ENCODE measurements at places on chromosomes 5 and 9. TPM values are rescaled to one million over a fixed set of nuclear protein-coding genes. Genes with fewer than 3 reads are reported as not detected.

The POLR3G gene
- not detected for total RNA-seq

The FGF1 gene
- not detected for total RNA-seq

The FAM219A gene
- total RNA-seq, result 18.9 TPM

The ROPN1L gene
- total RNA-seq, result 10.4 TPM

- H3K27me3 ChIP-seq, result no peaks in the 10 kb centered on the region
- no peak for DNase-seq
- H3K4me1 ChIP-seq, result no peaks in the 10 kb centered on the region
- no peak overlapping the region for H3K4me3 ChIP-seq
- no peaks in the 10 kb centered on the region for H3K36me3 ChIP-seq
- no peak overlapping the region for H3K27ac ChIP-seq
Measured at GRCh38 chr9:132488626-132489025, 78.6 kb downstream of the CFAP77 start.

DNA sequence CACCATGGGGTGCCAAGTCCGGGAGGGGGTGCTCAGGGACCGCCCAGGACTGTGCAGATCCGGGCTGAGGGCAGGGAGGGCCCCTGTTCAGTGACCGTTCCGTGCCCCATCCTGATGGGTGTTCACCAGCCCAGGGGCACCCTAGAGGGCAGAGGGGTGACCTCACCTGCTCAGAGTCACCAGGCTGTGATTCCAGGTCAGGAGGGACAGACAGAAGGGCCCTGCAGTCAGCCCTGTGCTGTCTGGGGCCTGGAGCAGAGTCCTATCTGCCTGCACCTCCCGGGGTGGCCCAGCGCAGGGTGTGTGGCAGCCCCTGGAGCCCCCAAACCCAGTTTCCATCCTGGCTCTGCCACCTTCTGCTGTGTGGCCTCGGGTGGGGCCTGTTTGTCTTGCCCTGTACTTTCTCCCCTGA is 241.9 kb downstream of the PBX3 start:
- H3K4me1 ChIP-seq, result no peaks in the 10 kb centered on the region
- no peak overlapping the region for H3K4me3 ChIP-seq
- no peak overlapping the region for H3K27ac ChIP-seq
- no peaks in the 10 kb centered on the region for H3K27me3 ChIP-seq
- no peak for DNase-seq

- H3K36me3 ChIP-seq, result no peaks in the 10 kb centered on the region
- peaks cover 17% of the 10 kb centered on the region for H3K4me1 ChIP-seq
- no peaks in the 10 kb centered on the region for H3K27me3 ChIP-seq
Measured at GRCh38 chr9:96383165-96383942, at the start of gene SLC35D2. SLC35D2 (minus strand) TSS chr9:96383711; CDS start chr9:96383634, 77 bp downstream.

DNA sequence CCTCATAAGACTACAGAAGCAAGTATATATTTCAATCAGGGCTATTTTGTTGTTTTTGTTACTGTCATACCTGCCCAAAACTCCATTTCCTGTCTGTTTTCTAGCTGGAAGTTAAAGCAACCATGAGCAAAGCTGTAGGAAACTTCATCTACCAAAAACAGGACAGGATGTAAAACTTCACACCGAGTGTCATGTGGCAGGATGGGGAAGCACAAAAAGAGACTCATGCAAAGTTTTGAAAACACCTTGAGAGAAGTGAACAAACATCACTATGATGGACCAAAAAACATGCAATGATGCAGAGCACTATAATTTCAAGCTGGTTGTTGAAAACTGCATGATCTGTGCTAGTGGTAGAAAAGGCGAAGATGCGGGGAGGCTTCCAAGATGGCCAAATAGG is 6.3 kb upstream of the GZMA start:
- DNase-seq, result no peak
- H3K27me3 ChIP-seq, result no peaks in the 10 kb centered on the region
- no peaks in the 10 kb centered on the region for H3K36me3 ChIP-seq
- H3K27ac ChIP-seq, result no peak overlapping the region
- H3K4me3 ChIP-seq, result no peak overlapping the region

- H3K36me3 ChIP-seq, result no peaks in the 10 kb centered on the region
- no peak overlapping the region for H3K4me3 ChIP-seq
- no peak overlapping the region for H3K27ac ChIP-seq
- no peaks in the 10 kb centered on the region for H3K4me1 ChIP-seq
- H3K27me3 ChIP-seq, result no peaks in the 10 kb centered on the region
Measured at GRCh38 chr9:115606838-115607237, 488.9 kb upstream of the TNC start.
